ENCODE measurements at places on chromosomes 3 and 15.

GRCh38 chr3:175338775-175339535, 479.8 kb downstream of the NAALADL2 start:
- H3K4me1 ChIP-seq = no peaks in the 10 kb centered on the region
- H3K27me3 ChIP-seq = no peaks in the 10 kb centered on the region
- no peaks in the 10 kb centered on the region for H3K36me3 ChIP-seq
- no peak for DNase-seq
- no peak overlapping the region for H3K27ac ChIP-seq

- H3K4me3 ChIP-seq = no peak overlapping the region
- H3K27me3 ChIP-seq = no peaks in the 10 kb centered on the region
- H3K27ac ChIP-seq = no peak overlapping the region
- DNase-seq = no peak
Observed at GRCh38 chr3:56899851-56900250, 98.1 kb upstream of the ARHGEF3 start.

DNA sequence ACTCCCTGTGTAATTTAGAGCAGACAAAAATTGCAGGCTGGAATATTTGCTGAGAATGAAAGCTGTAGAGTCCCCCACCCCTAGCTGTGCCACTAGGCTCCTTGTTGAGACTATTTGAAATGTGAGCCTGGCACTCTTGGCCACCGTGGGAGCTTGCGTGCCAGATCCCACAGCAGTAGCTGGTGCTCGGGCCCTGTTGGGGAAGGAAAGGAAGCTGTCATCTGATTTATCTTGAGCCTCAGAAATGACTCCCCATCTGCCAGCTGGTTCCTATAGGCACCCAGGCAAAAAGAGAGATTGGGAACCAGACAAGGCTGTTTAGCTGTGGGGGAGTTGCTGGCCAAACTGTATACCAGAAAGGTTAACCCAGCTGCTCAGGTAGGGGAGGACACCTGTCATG, 23.4 kb upstream of the CLEC3B start:
- H3K27me3 ChIP-seq = no peaks in the 10 kb centered on the region
- H3K36me3 ChIP-seq = peaks cover 11% of the 10 kb centered on the region
- DNase-seq = no peak
- no peak overlapping the region for H3K4me3 ChIP-seq
- H3K27ac ChIP-seq = no peak overlapping the region

DNA sequence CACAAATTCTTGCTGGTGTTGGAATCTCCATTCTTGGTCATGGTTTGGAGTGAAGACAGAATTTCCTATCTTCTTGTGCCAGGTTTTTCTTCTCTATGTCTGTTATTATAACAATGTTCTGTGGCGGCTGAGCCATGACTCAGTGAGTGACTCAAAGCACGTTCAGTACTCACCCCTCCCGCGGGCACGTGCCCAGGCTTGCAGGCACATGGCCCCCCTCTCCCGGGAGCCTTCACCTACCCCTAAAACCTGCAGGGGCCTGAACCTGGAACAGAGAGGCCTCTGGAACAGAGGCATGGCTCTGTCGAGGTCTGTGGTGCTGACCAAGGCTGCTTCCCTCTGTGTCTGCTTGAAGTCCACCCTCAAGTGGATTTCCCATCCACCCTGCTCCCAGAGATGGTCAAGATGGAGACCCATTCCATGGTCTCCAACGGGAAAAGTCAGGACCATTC, 27.6 kb downstream of the PLXNB1 start:
- H3K36me3 ChIP-seq = no peaks in the 10 kb centered on the region
- DNase-seq = peak; percentile 0

- H3K36me3 ChIP-seq = no peaks in the 10 kb centered on the region
- peaks cover 19% of the 10 kb centered on the region for H3K4me1 ChIP-seq
- H3K27me3 ChIP-seq = no peaks in the 10 kb centered on the region
- no peak for DNase-seq
Observed at GRCh38 chr3:111690242-111690641, 95.1 kb upstream of the ZBED2 start.

DNA sequence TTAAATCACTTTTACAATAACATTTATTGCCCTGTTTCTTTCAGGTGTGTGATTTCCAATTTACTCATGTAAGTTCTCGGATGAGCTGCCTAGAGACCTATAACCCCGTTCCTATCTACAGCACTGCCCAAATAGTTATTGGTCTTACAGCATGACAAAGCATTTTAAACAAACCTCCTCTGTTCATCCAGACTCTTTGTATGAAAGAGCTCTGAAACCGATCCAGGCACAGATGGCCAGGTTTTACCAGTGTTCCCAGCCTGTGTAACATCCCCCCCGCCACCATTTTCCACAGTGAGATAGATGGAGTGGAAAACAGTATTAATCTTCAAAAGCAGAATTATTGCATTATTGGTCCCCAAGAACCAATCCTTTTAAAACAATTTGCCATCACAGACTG, 59.0 kb upstream of the SPTSSB start:
- no peak for DNase-seq
- H3K27me3 ChIP-seq = no peaks in the 10 kb centered on the region
- H3K4me1 ChIP-seq = no peaks in the 10 kb centered on the region
- H3K4me3 ChIP-seq = no peak overlapping the region
- no peaks in the 10 kb centered on the region for H3K36me3 ChIP-seq

GRCh38 chr15:83310521-83311456, 26.3 kb upstream of the BNC1 start:
- no peak overlapping the region for H3K27ac ChIP-seq
- H3K4me1 ChIP-seq = no peaks in the 10 kb centered on the region
- H3K36me3 ChIP-seq = no peaks in the 10 kb centered on the region
- no peaks in the 10 kb centered on the region for H3K27me3 ChIP-seq

- no peak overlapping the region for H3K4me3 ChIP-seq
Observed at GRCh38 chr3:175526609-175527280, 667.6 kb downstream of the NAALADL2 start.

DNA sequence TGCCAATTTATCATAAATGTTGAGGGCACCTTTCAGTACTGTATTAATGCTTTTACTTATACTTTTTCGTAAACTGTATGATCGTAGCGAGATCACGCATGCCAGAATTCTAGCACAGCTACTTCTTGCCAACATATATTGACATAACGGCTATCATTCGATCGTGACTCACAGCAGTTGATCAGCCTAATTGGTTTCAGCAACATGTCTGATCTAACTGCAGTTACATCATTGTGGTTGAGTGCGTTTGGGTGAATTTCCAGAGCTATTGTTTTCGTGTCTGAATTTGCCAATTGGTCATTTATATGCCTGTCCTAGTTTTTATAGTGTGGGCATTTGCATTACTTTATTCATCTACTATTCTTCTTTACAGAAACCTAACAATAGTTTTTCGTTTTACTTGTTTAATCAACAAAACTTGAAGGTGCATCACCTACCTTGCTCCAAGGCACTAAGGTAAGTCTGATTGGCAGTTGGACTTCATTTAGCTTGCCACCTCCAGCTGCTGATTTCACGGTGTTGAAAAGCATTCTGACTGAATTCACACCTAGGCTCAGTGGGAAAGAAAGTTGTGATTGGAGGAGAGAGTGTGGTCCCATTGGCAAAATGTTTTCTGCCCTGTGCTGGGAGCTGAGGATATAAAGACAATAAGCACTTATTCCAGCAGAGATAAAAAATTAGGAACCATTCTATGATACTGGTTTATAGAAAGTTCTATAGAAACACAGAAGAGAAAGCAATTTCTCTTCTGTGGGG, 120.9 kb upstream of the RGMA start:
- DNase-seq = no peak
- no peaks in the 10 kb centered on the region for H3K36me3 ChIP-seq
- no peaks in the 10 kb centered on the region for H3K4me1 ChIP-seq
- no peak overlapping the region for H3K27ac ChIP-seq

DNA sequence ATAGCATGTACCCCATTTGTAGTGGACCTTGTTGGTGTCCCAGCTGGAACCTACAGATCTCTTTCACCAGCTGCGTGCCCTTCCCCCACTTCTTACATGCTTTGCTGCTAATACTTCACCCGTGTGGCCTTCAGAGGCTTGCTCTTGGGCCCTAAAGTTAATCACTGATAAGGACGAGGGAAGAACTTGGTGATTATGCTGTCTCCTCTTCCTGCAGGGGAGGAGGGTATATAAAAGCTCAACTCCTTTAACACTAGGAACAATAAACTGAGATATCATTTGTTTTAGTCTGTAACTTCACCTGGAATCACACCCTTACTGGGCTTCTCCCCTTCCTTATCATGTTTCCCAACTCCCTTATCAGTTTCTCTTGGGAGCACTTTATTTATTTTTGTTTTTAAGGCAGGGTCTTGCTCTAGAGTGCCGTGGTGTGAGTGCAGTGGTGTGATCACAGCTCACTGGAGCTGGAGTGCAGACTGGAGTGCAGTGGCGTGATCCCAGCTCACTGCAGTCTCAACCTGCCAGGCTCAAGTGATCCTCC, 43.2 kb upstream of the PIK3R4 start:
- no peaks in the 10 kb centered on the region for H3K36me3 ChIP-seq
- H3K27ac ChIP-seq = no peak overlapping the region
- DNase-seq = no peak
- no peak overlapping the region for H3K4me3 ChIP-seq
- H3K27me3 ChIP-seq = no peaks in the 10 kb centered on the region

- no peaks in the 10 kb centered on the region for H3K36me3 ChIP-seq
- H3K4me3 ChIP-seq = no peak overlapping the region
- no peak for DNase-seq
- no peaks in the 10 kb centered on the region for H3K27me3 ChIP-seq
Observed at GRCh38 chr3:87025661-87026645, 35.0 kb upstream of the VGLL3 start.

Data from B cell (primary cell).